ENCODE measurements at places on chromosomes 6 and 20.

- DNase-seq = no peak
Observed at GRCh38 chr6:170027647-170028043, 263.2 kb downstream of the DLL1 start.

DNA sequence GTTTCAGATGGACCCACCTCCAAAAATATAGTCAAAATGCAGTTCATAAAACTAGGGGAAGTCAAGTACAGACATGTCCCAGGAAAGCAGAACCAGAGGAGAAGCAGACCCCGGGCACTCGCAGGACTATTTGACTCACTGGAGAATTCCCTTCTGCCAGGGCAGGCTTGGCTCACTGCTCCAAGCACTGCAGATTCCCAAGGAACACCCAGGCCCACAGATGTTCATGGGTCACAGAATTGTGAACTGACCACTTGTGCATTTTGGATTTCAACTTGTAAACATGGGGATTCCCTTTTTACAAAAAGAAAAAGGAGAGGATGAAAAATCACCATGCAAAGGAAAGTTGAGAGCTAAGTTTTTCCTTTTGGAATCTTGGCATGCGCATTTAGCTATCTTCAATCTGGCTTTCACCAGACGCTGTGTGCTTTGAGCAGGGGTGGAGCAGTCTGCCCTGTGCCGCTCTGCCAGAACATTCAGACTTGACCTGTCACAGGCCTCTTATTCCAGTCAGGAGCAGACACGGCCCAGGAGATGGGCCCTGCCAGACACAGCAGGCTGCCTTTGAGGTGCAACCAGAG is 237.5 kb upstream of the TAB2 start:
- DNase-seq = no peak

DNA sequence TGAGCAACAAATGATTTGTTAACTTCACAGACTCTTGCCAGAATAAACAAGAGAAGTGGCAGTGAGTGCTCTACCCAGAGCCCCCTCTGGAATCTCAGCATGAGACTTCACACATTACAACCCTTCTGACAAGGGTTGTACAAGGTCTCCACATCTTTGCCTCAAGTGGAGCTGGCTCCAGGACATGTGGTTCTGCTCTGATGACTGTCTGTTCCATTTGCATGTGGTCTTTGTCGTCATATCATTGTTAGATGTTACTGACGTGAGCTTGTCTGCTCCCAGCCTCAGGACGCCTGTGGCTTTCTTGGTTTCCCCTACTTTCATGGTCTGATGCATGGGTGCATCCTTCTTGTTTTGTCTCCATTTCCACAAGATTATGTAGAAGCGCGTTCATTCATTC is 115.0 kb downstream of the SLC24A3 start:
- no peak for DNase-seq

GRCh38 chr20:12723811-12724210 is 285.0 kb upstream of the SPTLC3 start:
- DNase-seq = no peak

DNA sequence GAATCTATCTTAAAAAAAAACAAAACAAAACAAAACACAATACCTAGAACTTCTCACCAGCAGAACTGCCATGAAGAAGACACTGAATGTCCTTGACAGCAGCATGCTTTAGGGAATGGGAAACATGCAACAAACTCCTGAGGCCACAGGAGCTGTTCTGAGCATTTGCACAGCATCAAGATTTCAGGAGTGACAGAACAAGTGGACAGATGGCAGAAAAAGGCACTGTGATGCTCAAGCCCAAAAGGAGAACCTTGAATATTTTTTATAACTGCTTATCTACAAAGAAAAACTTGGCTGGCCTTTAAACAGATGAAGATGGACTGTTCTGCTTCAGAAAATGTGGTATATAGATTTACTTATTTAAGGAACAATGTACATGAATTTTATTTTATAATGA is 158.9 kb downstream of the RALGAPA2 start:
- DNase-seq = no peak

GRCh38 chr20:58973866-58974265 is 7.2 kb upstream of the NELFCD start:
- DNase-seq = no peak

DNA sequence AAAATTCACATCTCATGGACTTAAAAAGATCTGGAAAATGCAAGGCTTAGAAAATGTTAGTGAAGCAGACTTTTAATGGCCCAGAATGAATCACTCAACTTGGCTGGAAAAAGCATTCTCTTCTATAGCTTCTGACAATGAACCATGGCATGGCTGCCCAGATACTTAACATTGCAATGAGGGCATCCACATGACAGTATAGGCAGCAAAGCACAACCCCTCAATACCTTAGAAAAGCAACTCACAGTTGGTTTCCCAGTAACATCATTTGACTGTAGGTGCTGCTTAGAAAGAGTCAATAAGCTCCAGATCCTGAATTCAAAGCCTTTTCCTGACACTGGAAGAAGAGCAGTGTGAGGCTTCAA is 155.8 kb downstream of the EYA4 start:
- no peak for DNase-seq

DNA sequence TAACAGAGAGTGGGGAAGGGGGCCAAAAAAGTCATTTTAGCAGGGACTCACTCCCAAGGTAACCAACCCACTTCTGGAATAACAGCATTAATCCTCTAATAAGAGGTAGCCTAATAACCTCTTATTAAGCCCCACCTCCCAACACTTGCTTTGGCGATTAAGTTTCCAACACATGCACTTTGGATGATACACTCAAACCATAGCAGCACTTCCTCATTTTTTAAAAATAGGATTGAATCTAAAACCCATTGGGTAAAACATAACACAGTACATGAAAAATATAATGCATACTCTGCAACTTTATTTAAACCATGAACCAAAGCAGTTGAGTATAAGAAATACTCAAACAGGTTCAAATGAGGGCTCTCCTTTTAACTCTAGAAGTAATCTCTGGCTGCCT is 318.3 kb downstream of the HACE1 start:
- DNase-seq = no peak

DNA sequence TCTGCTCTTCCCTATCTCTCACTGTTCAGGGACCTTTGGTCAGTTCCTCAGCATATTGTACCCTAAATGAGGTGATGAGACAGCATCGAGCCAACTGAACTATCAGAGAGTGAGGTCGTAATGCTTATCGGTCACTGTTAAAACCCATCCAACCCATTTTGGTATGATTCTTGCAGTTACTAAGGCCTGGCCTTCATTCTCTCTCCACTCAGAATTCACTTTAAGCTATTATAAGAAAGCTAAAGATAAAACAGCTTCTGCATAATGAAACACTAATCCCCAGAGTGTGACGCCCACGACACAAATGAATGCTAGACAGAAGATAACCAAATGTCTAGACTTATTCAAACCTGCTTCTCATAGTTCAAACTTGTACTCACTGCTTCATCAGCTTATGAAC is 175.8 kb downstream of the GMPR start:
- no peak for DNase-seq

GRCh38 chr6:110139052-110139451 is 40.4 kb downstream of the WASF1 start:
- no peak for DNase-seq

DNA sequence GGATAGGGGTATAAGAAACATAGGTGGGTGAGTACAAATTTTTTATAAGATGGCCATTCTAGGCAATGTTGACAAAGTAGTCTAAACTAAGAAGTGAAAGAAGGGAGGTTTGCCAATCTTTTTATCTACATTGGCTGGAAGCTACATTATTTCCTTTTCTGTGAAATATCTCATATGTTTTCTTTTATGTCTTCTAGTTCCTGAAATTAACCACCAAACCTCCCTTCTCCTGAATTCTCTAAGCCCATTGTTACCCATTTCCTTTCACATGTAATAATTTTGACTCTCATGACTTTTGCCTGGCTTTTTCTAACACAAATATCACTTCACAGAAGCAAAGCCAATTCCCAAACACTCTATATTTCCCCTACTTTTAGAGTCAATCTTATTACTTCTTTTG is 496.2 kb upstream of the JAG1 start:
- no peak for DNase-seq

DNA sequence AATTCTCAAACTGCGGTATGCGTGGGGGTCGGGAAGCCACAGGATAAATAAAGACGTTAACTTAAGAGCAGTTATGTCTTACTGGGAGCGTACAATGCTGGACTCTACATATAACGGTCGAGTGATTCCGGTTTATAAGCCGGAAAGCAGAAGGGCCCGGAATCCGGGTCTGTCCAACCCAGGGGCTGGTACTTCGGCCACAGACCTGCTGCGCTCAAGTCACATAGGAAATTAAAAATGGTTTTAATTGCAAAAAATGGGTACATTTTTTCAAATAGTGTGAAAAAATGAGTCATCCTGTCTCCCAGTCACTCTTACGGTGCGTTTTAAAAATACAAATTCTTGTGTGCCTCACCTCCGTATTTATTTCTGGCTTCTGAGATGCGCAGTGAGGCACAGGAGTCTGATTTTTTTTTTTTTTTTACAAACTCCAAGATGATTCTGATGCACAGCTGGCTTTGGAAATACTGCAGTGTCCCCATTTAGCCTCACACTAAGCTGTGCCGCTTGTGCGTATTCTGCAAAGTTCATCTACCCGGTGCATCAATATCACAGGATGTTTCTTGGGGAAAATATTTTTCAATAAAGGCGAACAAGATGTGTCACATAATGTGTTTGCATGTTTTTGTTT is 1.0 kb downstream of the PCIF1 start:
- DNase-seq = no peak

- no peak for DNase-seq
Observed at GRCh38 chr6:97077380-97077779, 152.9 kb downstream of the KLHL32 start.

- DNase-seq = no peak
Observed at GRCh38 chr20:10739566-10739965, 65.8 kb upstream of the JAG1 start.

GRCh38 chr20:62953839-62954703 is 1.6 kb downstream of the SLC17A9 start:
- DNase-seq = peak; percentile 64

- no peak for DNase-seq
Observed at GRCh38 chr6:2244261-2245102, 923 bp downstream of the GMDS start.

DNA sequence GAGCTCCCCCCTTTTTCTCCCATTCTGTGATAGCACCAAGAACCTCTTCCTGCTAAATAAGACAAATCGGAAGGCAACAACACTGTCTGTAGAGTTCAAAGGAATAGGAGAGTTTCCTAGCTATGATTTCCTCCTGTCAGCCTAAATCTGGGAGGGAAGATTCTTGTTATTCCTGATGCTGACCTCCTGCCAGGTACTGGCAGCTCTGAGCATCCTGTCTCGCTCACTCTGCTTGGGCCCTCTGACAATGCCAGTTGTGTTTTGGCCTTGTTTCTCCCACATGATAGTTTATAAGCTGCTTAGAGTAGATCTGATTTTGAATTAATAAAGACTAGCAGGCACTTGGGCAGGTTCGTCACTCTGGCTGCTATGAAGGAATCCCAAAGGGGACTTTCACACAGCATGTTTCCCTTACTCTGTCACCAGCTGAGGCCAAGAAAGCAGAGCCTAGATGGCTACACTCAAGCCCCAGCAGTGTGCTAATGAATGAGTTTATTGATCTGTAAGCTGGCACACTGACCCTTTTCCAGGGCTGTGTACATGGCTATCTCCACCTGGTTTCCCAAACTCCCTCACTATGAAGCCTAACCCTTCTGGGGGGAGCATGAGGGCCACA is 52.3 kb downstream of the UQCC1 start:
- DNase-seq = no peak

DNA sequence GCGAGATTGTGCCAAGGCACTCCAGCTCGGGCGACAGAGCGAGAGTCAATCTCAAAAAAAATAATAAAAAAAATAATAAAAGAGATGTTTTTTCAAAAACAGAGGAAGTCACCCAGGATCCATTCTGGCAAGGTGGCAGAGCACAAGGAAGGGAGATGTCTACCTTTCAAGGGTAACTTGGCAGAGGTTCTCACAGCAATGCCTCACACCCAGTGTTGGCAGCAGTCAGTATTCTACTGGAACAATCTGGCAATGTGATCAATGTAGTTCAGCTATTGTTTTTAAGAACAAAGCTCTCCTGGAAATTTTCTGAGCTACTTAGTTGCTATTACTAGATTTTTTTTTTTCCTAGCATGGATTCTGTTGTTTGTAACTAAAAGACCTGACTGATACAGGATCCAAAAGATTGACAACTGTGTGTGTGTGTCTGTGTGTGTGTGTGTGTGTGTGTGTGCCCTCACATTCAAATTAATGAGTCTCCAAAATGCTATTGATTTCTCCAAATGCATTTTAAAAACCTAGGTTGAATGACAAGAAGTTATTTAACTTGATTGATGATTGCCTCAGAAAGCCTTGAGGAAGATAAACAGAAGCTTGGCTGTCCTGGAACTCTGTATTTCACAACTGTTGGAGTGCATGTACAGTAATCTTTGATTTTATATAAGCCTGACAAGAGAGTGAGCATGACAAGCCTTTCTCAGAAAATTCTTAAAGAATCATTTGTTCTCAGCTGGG is 114.1 kb upstream of the RREB1 start:
- DNase-seq = no peak

GRCh38 chr6:48389146-48390043 is 278.4 kb upstream of the PTCHD4 start:
- no peak for DNase-seq

GRCh38 chr6:53238311-53238710 is 89.7 kb upstream of the GCM1 start:
- no peak for DNase-seq

GRCh38 chr6:148677594-148678476 is 69.0 kb upstream of the UST start:
- no peak for DNase-seq

GRCh38 chr6:108562503-108562993 is 1.8 kb downstream of the FOXO3 start:
- DNase-seq = no peak

DNA sequence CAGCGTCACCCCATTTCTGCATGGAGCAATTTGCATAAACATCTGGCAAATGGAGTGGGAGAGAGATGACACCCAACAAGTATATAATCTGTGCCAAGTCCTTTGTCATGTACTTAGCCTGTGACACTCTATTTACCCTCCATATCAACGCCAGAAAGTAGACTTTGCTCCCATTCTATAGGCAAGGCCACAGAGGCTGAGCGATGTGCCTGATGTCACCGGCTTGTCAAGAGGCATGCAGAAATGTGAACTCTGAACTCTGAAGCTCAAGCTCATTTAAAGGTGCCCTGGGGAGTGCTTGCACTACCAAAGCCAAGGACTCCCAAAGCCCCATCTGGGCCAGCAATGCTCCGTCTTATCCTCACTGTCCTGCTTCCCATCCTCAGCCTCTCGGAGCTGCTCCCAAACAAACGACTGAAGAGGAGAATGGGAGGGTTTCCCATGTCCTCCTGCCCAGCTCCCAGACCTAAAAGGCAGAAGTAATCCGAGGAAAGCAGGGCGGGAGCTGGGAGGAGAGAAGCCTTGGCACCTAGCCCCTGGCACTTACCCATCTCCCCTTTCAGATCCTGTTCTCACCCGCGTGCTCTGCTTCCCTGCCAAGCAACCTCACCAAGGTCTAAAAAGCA is 9.2 kb downstream of the CPNE5 start:
- no peak for DNase-seq

DNA sequence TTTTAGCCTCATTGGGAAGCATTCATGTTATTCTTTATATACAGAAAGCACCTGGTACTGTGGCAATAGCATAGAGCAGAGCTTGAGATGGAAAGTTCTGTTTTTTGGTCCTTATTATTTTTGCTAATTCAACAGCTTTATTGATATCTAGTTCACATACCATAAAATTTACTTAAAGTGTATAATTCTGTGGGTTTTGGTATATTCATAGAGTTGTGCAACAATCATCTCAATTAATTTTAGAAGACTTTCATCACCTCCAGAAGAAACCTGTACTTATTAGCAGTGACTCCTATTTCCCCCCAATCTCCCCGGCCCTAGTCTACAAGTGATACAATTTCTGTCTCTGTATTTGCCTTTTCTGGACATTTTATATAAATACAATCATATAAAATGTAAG is 77.4 kb downstream of the ANKRD6 start:
- DNase-seq = no peak
